ENCODE measurements at places on chromosomes 4 and X.

GRCh38 chr4:111579767-111580166 lies 565.5 kb upstream of the FAM241A start:
- no peak for DNase-seq

DNA sequence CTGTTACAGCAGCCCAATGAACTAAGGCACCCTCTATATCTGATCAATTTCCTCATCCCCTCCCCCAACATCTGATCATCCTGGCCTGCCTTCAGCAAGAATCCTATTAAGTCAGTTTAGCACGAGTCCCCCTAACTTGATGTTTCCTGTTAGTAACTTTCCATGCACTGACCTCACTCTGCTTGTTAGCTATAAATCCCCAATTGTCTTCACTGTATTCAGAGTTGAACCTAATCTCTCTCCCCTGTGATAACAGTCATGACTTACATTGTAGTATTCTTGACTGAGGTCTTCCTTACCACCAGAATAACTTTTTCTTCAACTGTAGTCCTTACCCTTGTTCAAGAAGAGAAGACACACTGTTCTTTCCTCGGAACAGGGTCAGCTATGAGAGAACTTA lies 8.5 kb downstream of the ANXA5 start:
- DNase-seq, result no peak

- no peak for DNase-seq
Observed at GRCh38 chrX:15434205-15434604, 50.0 kb upstream of the VEGFD start.

DNA sequence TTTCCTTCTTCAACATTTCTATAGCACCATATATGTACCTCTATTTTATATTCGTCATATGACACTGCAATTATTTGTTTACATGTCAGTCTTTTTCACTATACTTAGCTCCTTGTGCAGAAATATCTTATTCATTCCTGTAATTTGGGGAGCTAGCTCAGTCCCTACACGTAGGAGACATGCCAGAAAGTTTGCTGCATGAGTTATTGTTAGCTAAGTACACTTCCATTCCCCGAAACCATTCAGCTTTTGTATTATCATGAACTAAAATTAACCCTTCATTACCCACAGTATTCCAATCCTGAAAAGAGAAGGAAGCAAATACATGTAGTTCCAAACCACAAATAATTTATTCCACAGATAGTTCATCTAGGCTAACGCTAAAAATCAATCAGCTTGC lies 10.2 kb downstream of the CBR4 start:
- DNase-seq, result no peak

GRCh38 chr4:155616117-155616516 lies 50.5 kb upstream of the GUCY1A1 start:
- DNase-seq, result no peak

DNA sequence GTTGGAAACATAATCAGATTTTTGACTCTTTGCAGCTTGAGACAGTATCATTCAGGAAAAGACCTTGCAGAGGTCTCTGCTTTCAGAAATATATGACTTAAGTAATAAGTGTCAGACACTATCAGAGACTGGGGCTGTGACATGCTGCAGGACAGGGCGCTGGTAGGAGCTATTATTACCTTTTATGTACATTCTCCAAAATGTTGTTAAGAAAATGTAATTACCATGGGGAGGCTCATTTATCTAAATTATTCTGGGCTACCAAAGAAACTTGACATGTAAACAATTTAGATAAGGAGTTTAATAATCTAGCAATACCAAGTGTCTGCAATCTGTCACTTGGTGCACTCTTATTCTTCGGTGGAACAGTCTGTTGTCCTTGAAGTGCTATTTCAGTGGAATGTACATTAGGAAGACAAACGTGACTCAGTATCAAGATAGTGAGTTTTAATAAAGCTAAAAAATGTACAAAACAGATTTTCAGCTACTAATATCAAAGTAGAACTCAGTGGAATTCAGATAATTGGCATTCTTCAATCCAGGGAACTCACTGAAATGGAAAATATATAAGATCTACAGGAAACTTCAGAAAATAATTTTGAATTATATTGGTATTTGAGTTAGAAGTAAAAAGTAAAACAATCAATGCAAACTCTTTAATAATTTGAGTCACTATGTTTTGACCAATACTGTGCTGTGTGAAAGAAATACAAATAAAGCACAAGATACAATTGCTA lies 214.5 kb downstream of the KCNIP4 start:
- no peak for DNase-seq

- no peak for DNase-seq
Observed at GRCh38 chr4:46329118-46329976, 60.6 kb downstream of the GABRA2 start.

GRCh38 chr4:123397144-123398065 lies 810 bp downstream of the SPRY1 start:
- DNase-seq, result no peak

DNA sequence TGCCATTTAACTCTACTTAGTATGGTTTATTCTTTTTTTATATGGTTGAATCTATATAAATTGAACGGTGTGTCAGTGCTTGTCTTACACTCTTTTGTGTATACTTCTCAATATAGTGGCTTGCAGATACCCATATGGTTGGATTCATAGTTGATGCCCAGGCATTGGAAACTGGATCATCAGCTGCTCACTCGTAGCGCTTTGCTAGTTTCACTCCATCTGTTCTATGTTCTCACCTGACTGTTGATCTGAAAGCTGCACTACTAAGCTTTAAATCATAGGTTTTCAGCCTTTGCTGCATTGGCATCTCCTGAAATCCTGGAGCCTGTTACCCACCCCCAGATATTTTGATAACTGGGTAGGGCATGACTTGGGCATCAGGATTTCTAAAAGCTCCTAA lies 121.6 kb upstream of the DCLK2 start:
- no peak for DNase-seq

DNA sequence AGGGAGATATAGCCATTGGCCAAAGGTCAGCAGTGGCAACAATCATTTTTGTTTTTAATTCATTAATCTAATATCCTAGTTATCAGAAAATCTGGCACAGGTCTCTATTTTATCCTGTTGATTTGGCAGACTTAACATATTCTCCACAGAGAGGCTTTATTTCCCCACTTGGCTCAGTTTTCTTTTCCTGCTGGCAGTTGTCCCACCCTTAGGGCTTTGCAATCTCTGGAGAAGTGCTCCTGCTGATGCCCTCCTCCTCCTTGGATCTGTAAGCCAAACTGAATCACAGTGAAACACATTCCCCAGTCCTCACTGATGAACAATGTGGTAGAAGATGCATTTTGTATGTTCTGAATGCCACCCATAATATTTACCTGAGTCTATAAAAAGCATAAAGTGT lies 889.7 kb downstream of the PDHA2 start:
- DNase-seq, result no peak

DNA sequence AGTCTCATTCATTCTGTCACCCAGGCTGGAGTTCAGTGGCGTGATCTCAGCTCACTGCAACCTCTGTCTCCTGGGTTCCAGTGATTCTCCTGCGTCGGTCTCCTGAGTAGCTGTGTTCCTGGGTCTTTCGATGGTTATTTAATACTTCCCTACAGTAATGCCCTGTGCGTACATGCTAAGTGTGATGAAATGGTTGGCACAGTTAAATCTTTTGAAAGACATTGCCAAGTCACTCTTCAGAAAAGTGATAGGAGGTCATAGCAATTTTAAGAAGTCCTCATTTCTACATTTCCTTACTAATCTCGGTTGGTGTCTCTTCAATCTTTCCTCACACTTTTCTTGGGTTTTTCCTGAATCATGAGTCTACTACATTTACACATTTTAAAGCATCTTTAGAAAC lies 14.4 kb downstream of the HTT-AS start:
- no peak for DNase-seq

- DNase-seq, result no peak
Observed at GRCh38 chr4:121960818-121961217, 9.0 kb upstream of the TRPC3 start.

- no peak for DNase-seq
Observed at GRCh38 chr4:11741190-11741652, 312.5 kb upstream of the HS3ST1 start.

Data from activated CD8-positive, alpha-beta memory T cell treated with anti-CD3 and anti-CD28 coated beads for 48 hours (primary cell).